ENCODE measurements at places on chromosomes 2 and 18.

- peak; percentile 64 for DNase-seq
Observed at GRCh38 chr2:62216616-62217015, 20.7 kb downstream of the B3GNT2 start.

- no peak for DNase-seq
Observed at GRCh38 chr2:56170988-56171387, 12.8 kb upstream of the CCDC85A start.

DNA sequence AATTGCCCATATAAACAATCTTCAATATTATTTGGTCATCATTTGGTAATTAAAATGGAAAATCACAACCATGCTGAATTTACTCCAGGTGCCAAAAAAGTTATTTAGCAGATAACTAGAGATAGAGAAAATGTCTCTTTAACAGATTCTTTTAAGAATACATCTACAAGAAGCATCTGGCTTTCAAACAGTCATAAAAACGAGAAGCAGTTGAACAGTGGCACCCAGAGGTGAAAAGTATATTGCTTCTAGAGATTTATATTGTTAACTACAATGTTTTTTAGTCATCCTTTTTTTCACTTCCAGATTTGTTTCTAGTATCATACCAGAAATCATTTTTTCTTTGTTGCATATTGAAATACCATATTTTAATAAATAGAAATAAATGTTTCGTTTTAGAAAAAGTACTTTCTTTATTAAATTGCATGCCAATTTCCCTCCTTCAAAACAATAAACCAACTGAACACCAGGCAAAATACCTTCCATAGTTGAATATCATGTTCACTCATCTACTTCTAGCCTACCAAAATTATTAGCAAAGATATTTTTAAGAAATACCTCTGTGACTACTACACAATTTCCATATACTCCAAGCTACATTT, 65.4 kb upstream of the HNRNPA3 start:
- no peak for DNase-seq

DNA sequence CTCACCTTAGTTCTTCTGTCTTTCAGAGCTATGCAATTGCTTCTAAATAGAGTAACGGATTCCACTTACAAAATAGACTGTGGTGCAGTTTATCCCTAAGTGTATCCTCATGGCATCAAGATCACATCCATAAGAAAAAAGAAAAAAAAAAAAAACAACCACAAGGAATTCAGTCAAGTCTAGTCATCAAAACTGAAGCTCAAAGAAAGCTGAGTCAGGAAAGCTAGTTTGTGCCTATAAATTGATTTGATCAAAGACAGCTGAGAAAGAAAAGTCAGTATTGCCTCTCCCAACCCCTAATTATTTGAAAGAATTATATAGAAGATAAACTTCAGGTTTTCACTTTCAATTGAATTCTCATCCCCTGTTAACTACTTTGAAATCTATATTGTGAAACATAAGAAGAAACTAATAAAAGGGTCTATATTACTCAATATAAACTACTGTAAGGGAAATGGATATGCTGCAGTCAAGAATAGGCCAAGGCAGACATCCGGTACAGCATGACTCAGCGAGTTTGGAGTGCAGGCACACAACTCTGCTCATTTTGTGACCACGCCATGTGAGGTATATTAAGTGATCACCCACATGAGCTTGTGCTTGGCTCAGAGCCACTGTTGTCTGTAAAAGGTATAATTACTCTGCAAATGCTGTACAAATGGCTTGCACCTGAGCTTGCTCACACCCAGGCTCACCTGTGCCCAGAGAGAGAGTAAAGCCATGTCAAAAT, 568.1 kb upstream of the CRIM1 start:
- no peak for DNase-seq

DNA sequence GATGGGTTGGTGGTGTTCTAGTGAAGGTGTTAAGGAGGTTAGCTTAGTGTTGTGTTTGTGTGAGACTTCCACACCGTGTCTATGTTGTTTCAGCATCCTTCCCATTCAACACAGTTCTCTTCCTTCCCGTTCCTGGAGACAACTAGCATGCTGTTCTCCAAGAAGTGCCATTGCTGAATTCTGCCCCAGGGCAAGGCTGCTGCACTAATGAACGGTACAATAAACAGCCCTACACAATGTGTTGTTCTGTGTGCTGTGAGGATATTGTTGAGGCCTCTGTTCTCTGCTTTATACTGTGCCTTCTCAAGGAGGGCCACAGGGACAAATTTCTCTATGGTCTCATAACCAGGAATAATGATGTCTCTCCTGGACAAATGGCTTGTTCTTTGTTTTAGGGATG, 39.8 kb upstream of the ZEB2 start:
- DNase-seq, result no peak

GRCh38 chr2:71554706-71555056, 101.3 kb downstream of the DYSF start:
- no peak for DNase-seq

DNA sequence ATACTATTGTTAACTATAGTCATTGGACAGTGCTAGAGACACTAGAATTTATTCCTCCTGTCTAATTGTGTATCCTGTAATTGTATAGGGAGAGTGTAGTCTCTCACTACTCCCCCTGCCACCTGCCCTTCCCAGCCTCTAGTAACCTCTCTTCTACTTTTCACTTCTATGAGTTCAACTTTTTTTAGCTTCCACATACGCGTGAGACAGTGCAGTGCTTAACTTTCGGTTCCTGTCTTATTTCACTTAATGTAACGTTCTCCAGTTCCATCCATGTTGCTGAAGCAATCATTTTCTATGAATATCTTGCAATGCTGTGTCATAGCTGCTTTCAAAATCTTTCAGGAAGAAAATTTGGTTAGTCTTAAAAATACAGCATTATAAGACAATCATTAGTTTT, 22.8 kb upstream of the RUFY4 start:
- no peak for DNase-seq

- no peak for DNase-seq
Observed at GRCh38 chr2:22850310-22850709, 534.7 kb upstream of the KLHL29 start.

DNA sequence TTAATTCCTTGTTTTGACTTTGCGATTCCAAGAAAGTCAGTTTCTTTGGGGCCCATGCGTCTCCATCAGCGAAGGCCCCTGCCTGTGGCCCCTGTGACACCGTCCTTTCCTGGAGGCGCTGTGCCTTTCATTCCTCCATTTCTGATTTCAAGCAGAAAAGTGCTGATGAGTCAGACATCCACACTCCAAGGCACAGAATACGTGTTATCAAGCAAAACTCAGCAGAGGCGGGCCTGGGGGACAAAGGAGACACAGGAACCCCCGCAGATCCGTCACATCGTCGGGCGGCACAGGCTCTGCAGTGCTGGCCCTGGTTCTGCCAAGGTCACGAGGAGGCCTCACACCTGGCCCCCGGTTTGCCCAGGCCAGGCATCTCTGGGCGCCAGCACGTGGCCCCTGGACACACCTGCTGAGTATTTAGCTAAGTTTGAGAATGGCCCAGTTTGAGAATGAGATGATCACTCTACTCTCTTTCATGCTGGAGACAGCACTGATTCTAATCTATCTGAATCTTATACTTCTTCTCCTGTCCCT, 7.2 kb upstream of the SALL3 start:
- DNase-seq, result no peak

DNA sequence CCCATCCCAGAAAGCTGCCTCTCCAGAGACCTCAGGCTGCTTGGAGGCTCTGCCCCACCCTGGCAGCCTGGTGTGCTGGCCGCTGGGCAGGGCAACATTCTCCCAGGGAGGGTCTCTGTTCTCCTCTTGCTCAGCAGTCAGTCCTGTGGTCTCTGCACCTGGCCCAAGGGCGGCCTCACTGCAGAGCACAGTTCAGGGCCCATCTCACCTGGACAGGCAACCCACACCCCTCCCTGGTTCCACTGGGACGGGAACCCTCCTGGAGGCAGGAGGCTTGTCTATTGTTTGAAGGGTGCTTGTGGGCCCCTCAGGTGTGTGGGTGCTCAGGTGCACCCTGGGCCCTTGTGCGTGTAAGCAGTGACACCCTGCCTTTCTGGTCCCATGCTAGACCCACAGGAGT, 67.2 kb upstream of the OTOS start:
- no peak for DNase-seq

- no peak for DNase-seq
Observed at GRCh38 chr2:79770926-79771325, 258.1 kb downstream of the CTNNA2 start.

- peak; percentile 79 for DNase-seq
Observed at GRCh38 chr18:11849841-11850634, 1.2 kb upstream of the CHMP1B start.

DNA sequence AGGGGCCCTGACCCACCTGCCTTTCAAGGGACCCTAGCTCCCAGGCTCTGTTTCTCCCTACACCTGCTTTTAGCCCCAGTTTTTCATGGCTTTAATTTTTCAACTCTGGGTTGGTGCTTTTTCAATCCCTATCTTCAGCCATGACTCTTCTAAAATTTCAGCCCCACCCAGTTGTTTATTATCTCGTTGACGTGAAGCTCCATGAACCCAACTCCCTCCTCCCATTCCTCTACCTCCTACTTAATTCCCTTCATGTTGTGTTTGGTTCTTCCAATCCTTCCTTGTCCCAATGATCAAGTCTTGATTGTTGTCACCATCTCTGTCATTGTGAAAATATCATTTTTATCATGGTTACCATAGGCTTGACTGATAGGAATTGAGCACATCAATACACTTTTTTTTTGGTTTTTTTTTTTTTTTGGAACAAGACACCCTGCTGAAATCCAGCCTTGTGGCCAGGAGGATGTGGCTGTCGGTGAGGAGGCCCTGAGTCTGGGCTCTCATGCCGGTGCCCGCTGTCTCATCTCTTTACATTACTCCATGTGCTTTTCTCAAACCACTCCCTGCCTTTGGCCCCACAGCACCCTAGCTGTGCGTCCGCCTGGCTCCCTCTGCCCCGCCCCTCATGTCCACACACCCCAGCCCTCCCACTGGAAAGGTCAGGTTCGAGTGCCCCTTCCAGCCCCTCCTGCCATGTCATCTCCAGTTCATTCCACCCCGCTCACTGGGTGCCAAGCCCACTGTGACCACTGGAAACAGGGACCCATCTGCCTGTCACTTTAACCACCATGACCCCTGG, 39.3 kb downstream of the NAPG start:
- DNase-seq, result no peak

- no peak for DNase-seq
Observed at GRCh38 chr2:144325086-144325485, 194.8 kb downstream of the ZEB2 start.

DNA sequence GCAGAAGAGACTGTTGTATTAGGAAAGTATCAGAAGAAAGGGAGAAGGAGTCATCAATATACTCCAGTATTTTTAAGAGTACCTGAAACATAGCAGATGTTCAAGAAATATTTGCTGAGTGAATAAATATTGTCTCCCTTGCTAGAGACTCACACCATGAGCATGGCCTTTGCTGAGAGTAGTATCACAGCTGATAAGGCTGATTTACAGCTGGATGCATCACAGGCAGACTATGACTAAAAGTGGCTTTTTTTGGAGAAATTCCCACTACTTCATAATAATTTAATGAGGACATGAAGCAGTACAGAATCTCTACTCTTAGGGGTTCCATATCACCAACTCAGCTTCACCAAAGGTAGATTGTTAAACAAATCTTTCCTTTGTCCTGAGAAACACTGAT, 373.3 kb downstream of the RBM43 start:
- no peak for DNase-seq

DNA sequence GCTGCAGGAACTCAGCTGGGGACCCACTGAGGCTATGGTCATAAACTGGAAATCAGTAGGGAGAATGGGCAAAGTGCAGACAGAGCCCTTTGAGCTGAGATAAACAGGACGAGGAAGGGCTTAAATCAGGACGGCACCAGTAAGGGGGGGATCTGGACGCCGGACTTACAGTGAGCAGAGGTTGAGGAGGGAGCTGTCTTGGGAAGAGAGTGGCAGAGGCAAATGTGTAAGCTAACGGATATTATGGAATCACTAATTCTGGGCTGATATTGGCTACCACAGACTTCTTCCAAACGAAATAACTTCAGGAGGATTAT, 539 bp downstream of the CYP27A1 start:
- no peak for DNase-seq

DNA sequence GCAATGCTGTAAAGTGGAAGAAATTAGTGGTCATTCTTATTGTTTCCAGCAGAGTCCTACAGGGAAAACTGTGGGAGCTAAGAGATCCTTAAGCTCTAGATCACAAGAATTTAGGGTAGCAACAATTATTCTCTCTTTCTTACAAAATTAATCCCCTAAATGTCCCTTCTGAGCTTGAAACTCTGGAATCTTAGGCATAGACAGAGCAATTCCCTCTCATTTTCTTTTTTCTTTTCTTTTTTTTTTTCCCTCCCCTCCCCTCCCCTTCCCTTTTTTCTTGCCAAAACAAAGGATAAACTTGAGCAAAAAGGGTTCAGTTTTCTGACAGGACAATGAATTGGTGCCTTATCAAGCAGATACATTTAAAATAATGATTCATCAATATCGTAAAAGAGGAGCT, 441.0 kb downstream of the DSC3 start:
- DNase-seq, result no peak

DNA sequence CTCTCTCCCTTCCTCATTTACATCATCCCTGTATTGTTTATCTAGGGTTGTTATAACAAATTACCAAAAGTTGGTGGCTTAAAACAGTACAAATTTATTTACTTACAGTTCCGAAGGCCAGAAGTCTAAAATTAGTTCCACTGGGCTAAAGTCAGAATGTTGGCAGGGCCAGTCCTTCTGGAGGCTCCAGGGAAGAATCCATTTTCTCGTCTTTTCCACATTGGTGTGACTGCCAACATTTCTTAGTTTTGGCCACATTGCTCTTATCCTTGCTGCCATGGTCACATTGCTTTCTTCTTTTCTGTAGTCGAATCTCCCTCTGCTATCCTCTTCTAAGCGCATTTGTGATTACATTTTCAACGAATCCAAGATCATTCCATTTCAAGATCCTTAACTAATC, 34.7 kb downstream of the ICOS start:
- no peak for DNase-seq

- DNase-seq, result no peak
Observed at GRCh38 chr18:11033503-11033902, 115.9 kb downstream of the PIEZO2 start.

GRCh38 chr2:74567881-74568280, 13.4 kb downstream of the DOK1 start:
- DNase-seq, result no peak

- DNase-seq, result no peak
Observed at GRCh38 chr18:37631422-37631821, 65.8 kb upstream of the CELF4 start.

- no peak for DNase-seq
Observed at GRCh38 chr2:105864262-105864661, 119.5 kb downstream of the NCK2 start.

DNA sequence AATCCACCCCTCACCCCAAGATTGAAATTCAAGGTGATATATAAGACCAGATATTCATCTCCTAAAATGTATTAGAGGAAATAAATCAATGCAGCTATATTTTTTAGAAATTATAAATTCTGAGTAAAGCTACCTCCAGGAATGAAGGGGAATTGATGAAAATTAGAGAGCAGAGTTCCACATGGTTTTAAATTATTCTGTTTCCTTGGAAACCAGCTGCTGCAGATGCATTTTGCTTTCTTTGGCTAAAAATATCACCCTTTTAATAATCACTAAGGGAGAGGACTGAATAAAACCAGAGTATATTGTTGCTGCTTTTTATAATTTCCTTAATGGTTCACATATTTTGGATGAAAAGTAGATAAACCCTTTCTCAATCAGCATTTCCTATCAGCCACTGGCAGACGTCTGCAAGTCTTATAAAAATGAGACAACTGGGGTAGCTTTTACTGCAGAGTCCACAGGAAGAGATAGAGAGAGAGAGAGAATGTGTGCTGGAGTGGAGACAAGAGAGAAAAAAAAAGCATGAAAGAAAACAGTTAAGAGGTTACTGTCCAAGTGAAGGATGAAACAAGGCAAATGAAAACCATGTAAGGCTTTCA, 2.0 kb downstream of the CSRNP3 start:
- DNase-seq, result no peak

Measured in sciatic nerve (tissue), 2 donors.